GF-D8 (cell line): ENCODE measurements at places on chromosomes 16 and 17.

DNA sequence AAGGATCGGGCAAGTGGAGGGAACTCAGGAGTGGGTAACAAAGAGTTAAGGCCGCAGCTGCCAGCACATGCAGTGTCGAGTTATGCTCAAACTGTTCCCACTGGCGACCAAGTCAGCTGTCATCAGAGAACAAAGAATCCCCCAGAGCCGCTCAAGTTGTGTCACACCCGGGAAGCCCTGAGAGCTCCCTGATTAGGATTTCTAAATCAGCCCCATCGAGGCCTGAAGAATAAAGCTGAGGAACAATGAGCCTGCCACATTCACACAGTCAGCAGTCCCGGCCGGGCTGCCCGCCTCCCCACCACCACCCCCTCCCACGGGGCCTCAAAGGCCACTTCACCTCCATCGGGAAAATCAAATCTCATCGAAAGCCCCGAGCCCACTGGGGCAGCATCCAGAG lies 84.5 kb downstream of the SOX9 start:
- no peak for DNase-seq

- no peak for DNase-seq
Measured at GRCh38 chr16:78597809-78598570, 498.5 kb downstream of the WWOX start.

- DNase-seq: no peak
Measured at GRCh38 chr17:2958706-2959222, 104.6 kb downstream of the OR1D5 start.

GRCh38 chr17:61401389-61402072 lies 1.9 kb downstream of the TBX2 start:
- DNase-seq: no peak

- DNase-seq: no peak
Measured at GRCh38 chr16:26857371-26857770, 209.4 kb upstream of the C16orf82 start.

GRCh38 chr17:56659622-56660021 lies 66.1 kb downstream of the NOG start:
- no peak for DNase-seq

DNA sequence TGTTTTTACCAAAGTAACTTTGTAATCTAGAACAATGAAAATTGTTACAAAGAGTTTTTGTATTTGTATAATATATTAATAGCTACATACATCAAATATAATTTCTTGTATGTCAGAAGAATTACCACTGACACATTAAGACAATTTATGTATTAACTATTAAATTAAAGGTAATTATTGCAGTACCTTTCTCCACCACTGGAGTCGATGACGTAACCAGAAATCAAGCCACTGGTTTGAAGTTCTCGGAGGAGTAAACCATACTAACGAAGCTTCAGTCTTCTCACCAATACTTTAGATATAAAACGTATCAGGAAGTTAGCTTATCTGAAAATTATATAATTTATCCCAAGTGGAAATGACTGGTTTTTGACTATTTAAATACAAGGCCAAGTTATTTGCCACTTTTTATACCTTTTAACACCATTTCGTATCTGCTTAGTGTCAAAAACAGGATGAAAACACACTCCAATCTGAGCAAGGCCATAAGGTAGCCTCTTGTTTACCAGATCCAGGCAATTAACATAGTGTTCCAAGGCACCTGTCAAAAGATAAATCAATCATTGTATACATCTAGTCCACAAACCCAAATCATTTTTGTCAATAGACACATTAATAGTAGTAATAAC lies 4.3 kb downstream of the POLG2 start:
- no peak for DNase-seq
